ENCODE measurements at places on chromosomes 6 and 20.

GRCh38 chr6:108309844-108310243 lies 15.0 kb downstream of the AFG1L start:
- no peak for DNase-seq

DNA sequence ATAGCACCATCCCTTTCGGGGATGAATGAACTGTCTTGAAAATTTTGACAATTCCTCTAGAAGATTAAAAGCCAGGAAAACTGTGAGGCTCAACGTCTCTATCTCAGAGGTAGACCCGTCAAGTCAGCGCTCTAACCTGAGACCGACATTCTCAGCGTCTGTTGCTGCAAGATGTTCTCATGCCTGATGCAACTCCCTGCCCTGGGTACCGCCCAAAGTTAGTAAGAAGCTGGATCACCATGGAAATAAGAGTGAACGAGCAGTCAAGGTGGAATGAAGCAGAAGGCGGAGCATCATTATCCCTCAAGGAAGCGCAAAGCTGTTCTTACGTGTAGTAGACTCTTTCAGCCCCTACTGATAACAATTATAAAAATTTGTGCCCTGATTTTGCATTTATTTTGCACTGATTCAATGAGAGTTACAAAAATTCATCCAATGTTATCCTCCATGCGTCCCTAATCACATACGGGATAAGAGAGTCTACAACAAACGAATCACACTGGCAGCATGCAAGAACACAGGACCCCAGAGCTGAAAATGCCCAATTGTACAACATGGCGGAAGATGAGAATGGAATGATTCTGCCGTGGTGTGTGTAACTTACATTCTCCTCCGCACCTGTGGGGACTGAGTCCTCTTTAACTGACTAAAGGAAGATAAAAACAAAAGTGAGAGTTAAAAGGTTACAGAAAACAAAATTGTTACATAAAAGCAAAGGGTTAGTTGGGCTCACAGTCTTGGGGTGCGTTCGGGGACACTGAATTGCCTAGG lies 95.4 kb downstream of the BCAS1 start:
- DNase-seq = no peak

DNA sequence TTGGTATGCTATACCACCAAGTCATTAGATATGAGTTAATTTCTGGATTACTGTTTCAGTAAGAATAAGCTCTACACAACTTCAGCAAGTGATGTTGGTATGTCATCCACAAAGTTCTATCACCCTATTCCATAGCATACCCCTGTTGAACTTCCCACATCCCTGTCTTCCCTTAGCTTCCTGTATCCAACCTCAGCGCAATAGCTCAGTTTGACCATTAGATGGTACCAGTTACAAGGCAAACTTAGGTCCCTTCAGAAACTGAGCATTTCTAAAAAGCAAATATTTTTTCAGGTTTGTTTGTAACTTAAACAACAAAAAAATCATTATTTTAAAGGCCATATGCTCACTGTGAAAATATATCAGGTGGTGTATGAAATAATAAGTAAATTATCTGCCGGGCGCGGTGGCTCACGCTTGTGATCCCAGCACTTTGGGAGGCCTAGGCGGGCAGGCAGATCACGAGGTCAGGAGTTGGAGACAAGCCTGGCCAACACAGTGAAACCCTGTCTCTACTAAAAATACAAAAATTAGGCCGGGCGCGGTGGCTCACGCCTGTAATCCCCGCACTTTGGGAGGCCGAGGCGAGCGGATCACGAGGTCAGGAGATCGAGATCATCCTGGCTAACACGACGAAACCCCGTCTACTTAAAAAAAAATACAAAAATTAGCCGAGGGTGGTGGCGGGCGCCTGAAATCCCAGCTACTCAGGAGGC lies 8.8 kb upstream of the MOG start:
- DNase-seq = no peak

DNA sequence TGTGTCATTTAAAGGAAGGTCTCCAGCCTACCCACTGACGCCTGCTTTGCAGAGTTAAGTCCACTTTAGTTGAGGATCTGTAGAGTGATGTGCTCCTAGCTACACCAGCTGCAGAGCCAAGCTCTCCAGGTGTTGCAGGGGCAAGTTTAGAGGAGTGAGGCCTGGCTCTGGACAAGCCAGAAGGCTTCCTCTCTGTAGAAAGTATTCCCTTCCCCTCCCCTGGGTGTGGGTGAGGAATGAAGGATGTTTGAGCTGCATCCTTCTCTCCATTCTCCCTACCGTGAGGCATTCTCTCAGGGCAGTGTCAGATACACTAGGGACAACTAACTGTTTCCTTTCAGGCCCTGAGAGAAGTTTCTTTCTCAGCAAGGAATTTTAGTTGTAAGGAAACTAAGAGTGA lies 66.5 kb downstream of the ELOVL5 start:
- no peak for DNase-seq

GRCh38 chr6:162344646-162345010 lies 382.9 kb downstream of the PRKN start:
- DNase-seq = no peak

- DNase-seq = no peak
Observed at GRCh38 chr6:11231564-11232192, 790 bp downstream of the NEDD9 start.

DNA sequence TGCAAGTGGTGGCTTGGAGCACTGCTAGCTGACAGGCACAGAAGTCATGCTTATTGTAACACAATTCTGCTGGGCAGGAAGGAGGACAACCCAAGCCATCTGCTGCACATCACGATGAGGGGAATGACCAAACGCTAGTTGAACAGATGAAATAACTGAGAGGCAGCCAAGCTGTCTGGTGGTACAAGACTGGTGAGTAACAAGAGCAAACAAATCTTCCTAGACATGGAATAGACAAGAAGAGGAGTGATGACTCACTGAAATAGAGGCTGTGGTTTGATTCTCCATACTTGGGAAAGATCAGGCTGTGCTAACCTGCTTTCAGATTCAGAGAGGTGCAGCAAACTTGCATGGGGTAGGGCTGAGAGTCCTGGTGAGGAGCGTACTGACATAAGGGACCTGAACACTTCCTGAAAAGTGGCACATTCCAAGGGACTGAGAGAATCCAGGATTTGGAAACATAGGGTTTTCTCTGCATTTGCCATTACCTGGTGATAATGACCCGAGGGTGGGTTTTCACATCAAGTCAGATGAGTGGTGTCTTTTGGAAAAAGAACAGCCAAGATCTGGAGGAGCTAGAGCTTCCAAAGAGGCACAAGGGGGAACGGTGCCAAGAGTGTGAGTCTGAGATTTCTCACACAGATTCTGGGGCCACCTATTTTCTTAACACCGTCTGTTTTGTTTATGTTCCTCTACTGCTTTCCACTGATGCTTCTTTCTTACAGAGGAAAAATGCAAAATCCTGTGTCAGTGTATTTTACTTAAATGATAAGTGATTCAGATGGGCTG lies 60.0 kb downstream of the PRL start:
- no peak for DNase-seq

DNA sequence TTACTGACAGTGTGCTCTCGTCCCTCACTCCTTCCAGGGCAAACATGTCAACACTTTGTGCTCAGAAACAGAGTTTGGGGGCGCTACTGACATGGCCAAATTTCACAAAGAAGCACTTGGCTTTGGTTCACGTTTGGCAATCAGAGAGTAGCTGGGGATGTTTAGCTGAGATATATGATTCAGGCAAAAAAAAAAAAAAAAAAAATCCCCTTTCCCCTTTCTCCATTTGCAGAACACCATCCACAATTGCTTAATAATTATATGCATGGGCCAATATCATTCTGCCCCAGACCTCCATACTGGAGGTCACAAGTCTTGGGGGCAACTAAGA lies 128.4 kb upstream of the ADGRF1 start:
- no peak for DNase-seq

DNA sequence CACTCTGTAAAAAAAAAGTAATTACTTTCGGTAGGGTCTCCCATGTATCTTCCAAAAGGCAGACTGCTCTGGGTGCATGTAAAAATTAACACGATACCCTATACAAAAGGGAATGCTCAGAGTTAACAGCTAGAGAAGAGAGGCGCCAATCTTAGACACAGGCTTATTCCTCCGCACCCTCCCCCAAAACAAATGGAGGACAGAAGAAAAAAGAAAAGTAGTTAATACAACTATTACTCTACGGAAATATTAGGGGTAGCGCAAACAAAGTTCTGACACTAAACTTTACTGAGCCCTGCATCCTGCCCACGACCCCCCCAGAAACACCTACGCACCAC lies 331 bp upstream of the UFL1 start:
- no peak for DNase-seq

DNA sequence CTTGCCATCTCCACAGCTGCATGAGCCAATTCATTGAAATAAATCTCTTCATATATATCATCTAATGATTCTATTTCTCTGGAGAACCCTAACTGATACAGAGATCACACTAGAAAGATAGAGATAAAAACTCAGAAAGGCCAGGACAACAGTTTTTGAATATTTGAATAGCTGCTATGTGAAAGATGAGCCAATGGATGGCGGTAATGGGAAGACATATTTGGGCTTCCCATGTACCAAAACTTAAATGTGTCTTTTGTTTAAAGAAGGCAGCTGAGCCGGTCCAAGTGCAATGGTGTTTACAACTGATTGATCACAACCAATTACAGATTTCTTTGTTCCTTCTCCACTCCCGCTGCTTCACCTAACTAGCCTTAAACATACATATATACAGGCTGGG lies 35.1 kb downstream of the SGK1 start:
- DNase-seq = no peak

DNA sequence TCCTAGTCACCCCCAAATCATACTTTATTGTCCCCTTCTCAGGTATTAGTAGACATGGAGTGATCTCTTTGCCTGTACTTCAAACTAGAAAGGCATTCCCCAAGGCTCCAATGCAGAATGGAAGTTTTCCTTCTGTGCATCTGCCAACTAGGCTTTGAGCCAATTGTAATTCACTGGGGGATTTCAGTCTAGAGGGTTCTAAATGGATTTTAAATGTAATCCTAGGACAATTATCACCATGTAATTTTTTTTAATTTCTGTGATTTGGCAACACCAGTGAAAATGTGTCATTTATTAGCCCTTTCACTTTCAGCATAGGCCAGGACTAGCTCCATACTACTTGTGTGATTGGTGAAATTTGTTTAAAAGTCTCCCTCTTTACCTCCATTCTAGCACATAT lies 557.6 kb upstream of the MARCKS start:
- DNase-seq = no peak

- DNase-seq = no peak
Observed at GRCh38 chr20:41261790-41262717, 55.5 kb downstream of the ZHX3 start.

DNA sequence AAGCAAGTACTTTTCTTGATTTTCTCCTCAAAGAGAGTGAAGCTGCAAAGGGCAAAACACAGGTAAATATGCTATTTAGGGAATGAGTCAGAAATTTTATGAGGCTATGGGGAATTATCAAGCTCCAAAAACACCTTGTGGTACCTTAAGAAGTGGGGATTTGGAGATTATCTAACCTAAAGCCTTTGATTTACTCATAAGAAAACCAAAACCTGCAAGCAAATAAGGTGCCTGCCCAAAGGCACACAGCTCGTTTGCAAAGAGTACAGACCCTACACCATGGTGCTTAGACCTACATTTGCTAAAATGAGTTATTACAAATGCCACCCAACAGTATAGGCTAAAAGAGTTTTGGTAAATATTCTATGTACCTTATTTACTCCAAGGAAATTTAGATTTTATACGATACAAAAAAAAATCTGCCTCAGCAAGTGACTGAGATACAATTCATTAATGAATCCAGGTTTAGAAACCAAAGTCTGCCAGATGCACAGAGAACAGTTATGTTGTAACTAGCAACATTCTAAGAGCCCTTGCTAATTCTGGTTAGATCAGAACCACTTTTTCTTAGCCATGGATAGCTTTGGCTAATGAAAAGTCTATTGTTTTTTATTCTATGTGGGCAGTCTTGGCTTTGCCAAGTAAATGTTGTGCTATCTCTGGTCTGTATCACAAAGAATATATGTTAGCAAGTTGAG lies 101.5 kb downstream of the KHDC1L start:
- no peak for DNase-seq

DNA sequence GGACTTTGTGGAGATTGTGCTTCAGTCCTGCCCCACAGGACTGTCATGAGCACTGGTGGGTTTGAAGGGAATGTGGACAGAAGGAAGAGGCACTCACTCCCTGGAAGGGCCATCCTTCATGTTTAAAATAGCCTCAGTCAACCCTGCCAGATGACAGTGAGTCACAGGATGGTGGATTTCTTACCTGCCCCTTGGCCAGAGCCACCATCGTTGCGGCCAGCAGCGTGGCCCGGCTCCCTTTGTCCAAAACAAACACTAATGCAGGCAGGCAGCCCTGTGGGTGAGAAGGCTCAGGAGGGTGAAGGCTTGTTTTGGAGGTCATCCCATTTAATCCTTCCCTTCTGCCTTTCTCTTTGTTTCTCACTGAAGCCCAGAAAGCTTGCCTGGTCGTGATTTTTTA lies 422.7 kb downstream of the CD83 start:
- DNase-seq = no peak

DNA sequence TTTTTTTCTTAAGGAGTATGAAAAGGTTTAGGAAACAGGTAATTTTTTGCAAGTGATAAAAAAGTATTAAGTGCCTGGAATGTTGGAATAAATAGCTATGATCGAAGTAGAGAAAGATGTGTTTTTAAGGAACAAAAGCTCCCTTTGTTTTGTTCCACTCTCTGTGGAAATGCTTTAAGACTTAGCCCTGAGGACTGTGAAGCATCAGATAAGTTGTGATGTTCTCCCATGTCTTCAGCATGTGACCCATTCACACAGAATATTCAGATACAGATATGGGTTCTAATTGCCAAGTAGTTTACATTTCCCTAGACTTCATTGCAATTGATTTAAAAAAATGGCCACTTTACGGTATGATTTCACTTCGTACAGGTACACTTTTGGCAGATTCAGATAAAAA lies 80.6 kb downstream of the KCNQ5 start:
- no peak for DNase-seq

DNA sequence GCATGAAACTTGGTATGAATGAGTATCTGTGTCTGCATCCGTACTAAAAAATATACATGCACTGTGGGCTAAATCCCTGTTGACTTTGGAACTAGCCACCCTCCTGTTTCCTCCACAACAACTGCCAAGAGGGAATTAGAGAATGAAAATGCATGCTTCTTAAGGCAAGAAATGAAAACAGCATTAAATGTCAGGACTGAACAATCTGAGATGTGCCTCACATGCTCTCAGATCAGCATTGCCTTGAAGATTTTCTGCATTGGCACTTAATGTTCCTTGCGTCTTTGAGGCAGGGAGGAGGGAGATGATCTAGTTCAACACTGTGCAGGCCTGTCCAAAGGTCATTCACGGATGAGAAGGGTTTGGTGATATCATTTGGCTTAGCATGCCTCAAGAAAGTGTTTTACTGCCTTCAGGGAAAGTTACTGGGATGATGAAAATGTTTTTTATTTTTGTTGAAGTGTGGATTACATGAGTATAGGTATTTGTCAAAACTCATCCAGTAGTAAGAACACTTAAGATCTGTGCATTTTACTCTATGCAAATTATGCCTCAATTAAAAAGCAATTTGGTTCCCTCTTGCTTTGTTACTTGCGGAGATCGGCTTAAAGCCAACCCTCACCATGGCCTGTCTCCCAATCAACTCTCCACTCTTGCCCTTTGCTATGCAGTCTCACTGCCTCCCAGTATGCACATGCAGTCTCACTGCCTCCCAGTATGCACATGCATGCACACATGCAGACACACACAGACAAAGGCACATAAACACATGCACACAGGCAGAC lies 47.5 kb upstream of the RIN2 start:
- DNase-seq = no peak
